ENCODE measurements at places on chromosomes 5 and 9. TPM values are rescaled to one million over a fixed set of nuclear protein-coding genes. Genes with fewer than 3 reads are reported as not detected.

- no peak for DNase-seq
These were observed 643.9 kb upstream of the ZNF608 start for GRCh38 chr5:125390326-125390725.

SH3TC2 gene
- total RNA-seq = not detected

GRCh38 chr9:23663536-23663935 lies 162.5 kb downstream of the ELAVL2 start:
- DNase-seq = no peak

GPX3 gene
- not detected for total RNA-seq

TIMD4 gene
- 27.3 TPM for total RNA-seq

- DNase-seq = no peak
These were observed 133.9 kb downstream of the MUSK start for GRCh38 chr9:110802416-110803035.

GRCh38 chr5:119808024-119808423 lies 178.7 kb downstream of the FAM170A start:
- DNase-seq = no peak

GRCh38 chr9:97714435-97714834 lies 17.3 kb upstream of the XPA start:
- peak; percentile 23 for DNase-seq

GRCh38 chr5:111513131-111513520 lies 791 bp upstream of the STARD4 start:
- peak; percentile 37 for DNase-seq

DNA sequence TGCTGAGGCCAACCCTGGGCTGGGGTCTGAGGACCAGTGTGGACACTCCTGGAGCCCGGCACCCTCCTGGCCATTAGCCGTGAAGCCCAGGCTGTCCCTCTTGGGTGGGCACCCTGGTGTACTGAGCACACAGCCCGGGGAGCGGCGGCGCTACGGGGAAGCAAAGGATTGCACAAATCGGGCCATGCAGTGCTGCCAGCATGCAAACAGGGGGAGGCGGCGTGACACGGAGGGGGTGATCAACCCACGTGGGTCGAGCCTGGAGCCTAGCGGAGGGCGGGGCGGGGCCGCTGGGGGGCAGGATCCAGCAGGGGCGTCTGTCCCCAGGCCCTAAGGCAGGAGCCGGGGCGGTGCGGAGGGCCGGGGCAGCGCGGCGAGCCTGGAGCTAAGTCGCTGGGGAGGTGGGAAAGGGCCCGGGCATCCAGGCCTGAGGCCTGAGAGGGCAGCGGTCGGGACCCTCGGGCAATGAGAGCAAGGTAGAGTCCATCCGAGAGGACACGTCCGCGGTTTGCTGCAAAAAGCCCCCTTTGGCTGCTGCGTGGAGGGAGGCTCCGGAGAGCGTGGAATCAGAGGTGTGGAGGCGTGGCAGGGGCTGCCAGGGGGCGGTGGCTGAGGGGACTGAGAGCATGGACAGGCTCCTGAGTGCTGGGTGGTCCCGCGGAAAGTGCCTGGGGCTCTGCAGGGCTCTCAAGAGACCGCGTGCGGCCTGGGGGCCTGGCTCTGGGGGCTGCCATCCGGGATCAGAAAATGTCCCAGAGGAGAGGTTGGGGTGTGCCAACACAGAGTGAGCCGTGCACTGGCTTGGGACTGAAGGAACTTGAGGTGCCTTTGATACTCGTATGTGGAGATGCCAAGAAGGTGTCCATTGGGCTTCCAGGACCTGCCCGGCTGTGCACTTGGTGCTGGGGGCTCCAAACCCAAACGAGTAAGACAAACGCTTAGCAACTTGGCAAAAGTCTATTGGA lies 94.2 kb downstream of the BARX1 start:
- no peak for DNase-seq

SQSTM1 gene
- total RNA-seq = 233 TPM

- DNase-seq = no peak
These were observed 2.7 kb downstream of the GNAQ start for GRCh38 chr9:78028926-78029325.

- DNase-seq = no peak
These were observed 180.2 kb downstream of the ADCY2 start for GRCh38 chr5:7576023-7576715.

DNA sequence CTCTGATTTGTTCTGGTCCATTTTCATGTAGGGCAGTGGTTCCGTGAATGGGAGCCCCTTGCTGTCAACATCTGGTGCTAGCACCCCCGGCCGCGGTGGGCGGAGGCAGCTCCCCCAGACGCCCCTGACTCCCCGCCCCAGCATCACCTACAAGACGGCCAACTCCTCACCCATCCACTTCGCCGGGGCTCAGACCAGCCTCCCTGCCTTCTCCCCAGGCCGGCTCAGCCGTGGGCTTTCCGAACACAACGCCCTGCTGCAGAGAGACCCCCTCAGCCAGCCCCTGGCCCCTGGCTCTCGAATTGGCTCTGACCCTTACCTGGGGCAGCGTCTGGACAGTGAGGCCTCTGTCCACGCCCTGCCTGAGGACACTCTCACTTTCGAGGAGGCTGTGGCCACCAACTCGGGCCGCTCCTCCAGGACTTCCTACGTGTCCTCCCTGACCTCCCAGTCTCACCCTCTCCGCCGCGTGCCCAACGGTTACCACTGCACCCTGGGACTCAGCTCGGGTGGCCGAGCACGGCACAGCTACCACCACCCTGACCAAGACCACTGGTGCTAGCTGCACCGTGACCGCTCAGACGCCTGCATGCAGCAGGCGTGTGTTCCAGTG lies 244.0 kb downstream of the CACNA1B start:
- no peak for DNase-seq

DNA sequence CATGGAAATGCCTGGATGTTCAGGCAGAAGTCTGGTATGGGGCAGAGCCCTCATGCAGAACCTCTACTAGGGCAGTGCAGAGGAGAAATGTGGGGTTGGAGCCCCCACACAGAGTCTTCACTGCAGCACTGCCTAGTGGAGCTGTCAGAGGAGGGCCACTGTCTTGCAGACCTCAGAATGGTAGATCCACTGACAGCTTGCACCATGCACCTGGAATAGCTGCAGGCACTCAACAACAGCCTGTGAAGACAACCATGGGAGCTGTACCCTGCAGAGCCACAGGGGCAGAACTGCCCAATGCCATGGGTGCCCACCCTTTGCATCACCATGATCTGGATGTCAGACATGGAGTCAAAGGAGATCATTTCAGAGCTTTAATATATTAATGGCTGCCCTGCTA lies 36.9 kb downstream of the TRIP13 start:
- no peak for DNase-seq

- DNase-seq = no peak
These were observed 17.3 kb downstream of the CTXN3 start for GRCh38 chr5:127666043-127666716.

GRCh38 chr9:127979333-127980059 lies 1.3 kb downstream of the EEIG1 start:
- DNase-seq = no peak

DTWD2 gene
- 1.6 TPM for total RNA-seq

DNA sequence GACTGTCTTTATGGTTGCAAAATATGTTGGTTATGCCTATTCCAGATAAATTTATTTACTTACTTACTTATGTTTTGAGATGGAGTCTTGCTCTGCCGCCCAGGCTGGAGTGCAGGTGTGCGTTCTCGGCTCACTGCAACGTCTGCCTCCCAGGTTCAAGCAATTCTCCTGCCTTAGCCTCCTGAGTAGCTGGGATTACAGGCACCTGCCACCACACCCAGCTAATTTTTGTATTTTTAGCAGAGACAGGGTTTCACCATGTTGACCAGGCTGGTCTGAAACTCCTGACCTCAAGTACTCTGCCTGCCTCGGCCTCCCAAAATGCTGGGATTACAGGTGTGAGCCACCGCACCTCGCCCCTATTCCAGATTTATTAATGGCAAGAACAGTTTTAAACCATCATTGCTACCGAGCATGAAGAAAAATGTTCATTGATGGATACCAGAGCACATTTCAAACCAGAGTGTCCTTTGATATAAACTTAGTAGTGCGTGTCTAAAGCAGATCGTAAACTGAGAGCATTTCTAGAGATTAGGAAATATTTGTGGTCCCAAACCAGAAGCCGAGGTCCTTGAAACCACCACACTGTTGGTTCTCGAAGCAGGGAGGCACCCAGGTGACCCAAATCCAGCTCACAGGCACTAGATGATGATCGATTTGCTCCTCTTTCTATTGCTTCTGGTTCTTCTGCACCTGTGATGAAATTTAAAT lies 85.2 kb downstream of the GRAMD2B start:
- no peak for DNase-seq

GRCh38 chr5:135120951-135121350 lies 86.9 kb upstream of the PITX1 start:
- no peak for DNase-seq

CYLC2 gene
- total RNA-seq = not detected

PALM2AKAP2 gene
- 2.2 TPM for total RNA-seq

DNA sequence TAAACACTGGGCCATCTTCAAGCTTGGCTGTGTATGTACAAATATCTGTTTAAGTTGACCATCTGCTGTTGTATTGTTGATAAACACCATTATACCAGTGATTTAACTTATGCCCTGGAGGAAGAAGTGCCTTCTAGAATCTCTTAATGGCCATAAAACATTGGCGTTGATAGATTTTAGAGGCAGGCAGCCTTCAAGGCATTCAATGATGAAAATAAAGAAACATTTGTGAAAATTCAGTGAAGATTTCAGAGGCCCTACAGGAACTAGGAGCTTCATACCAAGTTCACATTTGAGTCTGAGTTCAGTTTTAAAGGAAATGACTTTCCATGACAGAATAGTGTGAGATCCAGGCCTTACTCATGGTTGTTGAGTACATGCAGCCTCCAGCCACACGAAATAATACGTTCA lies 52.2 kb downstream of the MAP1B start:
- DNase-seq = no peak

GRCh38 chr5:76489877-76490688 lies 87.0 kb downstream of the IQGAP2 start:
- DNase-seq = no peak

DNA sequence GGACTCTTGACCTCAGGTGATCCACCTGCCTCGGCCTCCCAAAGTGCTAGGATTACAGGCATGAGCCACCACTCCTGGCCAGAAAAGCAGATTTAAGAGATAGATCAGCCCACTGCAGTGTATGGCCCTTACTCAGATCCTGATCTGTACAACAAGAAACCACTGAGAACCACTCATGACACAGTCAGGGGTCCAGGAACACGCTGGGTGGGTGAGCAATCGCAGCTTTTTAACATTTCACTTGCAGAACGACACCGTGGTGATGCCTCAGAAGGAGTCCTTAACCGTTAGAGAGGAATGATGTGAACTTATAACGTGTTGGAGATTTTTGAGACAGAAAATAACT lies 45.3 kb upstream of the NSMF start:
- DNase-seq = no peak

DNA sequence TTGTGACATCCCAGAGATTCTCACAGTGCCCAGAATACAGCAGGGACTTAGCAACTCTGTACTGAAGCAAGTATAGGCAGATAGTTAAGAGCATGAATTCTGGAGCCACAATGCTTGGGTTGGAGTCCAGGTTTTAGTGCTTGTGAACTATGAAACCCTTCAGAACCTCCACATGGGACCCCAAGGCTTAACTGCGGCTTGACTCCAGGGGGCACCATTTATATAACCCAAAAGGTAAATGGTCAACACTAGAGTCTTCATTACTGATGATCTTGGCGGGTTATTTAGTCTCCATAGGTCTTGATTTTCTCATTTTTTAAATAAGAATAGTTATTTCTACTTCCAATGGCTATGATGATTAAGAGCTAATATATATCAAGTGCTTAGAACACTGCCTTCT lies 390.3 kb downstream of the TAF11L14 start:
- DNase-seq = no peak

FGF1 gene
- total RNA-seq = 0.08 TPM

- no peak for DNase-seq
These were observed 115.1 kb downstream of the CDC42SE2 start for GRCh38 chr5:131378721-131379541.

GRCh38 chr5:171762903-171763302 lies 22.7 kb upstream of the SMIM23 start:
- no peak for DNase-seq

OBP2B gene
- not detected for total RNA-seq

DNA sequence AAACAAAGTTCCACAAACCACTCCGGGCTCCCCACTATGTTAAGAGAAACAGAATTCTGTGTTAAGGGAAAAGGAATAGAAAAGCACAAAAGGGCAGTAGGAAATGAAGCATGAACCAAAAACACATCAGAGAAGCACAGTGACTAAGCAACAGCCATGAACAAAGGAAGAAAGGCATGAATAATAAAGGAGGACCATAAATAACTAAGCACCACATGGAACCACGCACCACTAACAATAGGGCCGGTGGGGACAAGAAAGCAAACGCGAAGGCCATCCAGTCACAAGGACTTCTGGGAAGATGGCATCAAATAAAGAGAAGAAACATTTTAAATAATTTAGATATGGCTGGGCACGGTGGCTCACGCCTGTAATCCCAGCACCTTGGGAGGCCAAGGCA lies 18.0 kb downstream of the PRUNE2 start:
- no peak for DNase-seq

SPINK5 gene
- total RNA-seq = not detected

DNA sequence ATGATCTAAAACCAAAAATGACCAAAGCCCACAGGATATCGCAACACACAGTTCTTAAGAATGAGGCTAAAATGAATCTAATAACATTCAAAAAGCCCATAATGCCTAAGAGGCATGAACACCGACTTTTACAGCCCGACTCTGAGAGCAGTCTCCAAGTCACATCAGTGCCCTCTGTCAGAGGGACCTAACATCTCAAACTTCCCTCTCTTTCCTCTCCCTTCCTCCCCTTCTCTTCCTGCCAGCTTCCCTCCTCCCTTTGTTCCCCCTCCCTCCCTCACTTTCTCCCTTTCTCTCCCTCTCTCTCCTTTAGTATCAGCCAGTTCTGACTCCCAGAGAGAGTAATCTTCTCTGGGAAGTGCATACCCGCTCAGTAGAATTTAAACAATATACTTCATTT lies 154.4 kb downstream of the GLIS3 start:
- no peak for DNase-seq

ALDOB gene
- total RNA-seq = not detected

GRCh38 chr5:175363300-175363699 lies 80.7 kb downstream of the DRD1 start:
- no peak for DNase-seq

GRCh38 chr9:106757514-106757913 lies 105.5 kb upstream of the ZNF462 start:
- DNase-seq = no peak

DNA sequence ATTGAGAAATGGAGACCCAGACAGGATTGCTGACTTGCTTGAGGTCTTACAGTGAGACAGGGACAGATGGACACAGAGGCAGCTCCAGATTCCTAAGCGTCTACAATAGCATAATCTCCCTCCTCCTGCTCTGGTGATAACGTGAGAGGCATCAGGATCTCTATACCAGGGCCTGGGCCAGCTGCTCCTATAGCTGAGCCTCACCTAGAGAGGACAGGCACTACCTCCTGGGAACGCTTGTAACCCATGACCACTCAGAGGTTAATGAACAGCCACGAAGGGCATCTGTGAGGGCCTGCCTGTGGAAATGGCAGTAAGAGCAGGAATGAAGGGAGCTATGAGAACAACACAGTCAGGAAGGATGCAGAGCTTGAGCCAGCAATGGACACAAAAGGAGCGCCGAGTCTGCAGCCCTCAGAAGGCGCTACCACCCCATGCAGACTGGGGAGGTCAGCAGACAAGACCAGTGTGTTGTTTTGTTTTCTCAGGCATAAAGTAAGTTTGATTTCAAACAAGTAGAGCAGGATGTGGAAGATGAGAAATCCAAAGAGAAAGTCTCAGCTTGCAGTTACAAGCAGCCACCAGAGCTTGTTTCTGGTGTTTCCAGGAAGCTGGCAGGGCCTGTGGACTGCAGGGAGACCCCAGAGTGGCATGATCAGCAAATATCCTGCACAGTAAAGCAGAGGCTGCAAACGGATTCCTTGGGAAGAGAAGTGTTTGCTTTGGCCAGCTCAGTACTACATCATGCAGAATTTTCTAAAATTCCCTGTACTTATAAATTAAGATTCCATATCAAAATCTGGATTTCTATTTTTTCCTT lies 17.4 kb downstream of the ANKS6 start:
- DNase-seq = no peak

Measured in activated T-helper 1 cell treated with anti-CD3 and anti-CD28 coated beads, Interleukin-12 subunit alpha, Interleukin-12 subunit beta, Interleukin-2, Interleukin-4 antibody, amounts not matched to agents 30 ng/mL and 10 ng/mL and 1 ng/mL, durations not matched to agents 14 hours and 24 hours and 36 hours (primary cell).